Glutamatergic neuron (in vitro differentiated cells): ENCODE measurements at places on chromosomes 1 and 21.

DNA sequence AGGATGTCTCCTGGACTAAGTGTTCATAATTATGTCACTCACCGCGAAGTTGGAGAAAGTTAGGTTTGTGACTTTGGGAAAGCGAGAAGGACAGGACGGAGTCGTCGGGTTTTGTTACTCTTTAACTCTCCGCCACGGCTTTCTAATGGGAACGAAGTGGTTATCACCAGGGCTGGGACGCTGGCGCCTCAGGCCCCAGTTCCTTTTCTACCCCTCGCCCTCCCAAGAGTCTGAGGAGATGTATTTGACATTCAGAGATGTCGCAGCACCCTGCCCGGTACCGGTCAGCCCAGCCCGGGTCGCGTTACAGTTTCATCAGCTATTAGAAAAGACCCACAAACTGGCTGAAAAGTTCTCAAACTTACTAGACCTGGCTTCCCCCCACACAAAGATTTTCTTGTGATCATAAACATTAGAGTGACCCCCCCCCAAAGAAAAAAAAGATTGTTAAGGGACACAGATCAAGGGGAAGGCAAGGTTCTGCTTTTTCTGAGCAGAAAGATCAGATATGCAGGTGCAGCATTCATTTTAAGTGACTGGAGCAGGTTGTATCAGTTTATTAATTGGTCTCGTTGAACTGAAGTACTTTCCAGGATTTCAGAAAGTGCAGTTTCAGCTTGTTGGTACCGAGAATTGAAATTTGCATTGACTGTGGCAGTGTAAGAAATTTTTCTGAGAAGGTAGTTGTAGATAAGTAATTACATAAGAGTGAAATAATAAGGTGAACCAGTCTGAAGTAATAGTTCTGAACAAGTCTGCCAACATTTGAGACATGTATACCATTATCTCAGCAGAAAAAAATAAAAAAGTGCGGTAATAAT is 859 bp upstream of the ZBTB18 start:
- no peak for DNase-seq
- H3K4me1 ChIP-seq = peaks cover 5% of the 10 kb centered on the region
- peaks cover 6% of the 10 kb centered on the region for H3K27me3 ChIP-seq
- H3K4me3 ChIP-seq = no peak overlapping the region
- H3K36me3 ChIP-seq = peaks cover 11% of the 10 kb centered on the region

DNA sequence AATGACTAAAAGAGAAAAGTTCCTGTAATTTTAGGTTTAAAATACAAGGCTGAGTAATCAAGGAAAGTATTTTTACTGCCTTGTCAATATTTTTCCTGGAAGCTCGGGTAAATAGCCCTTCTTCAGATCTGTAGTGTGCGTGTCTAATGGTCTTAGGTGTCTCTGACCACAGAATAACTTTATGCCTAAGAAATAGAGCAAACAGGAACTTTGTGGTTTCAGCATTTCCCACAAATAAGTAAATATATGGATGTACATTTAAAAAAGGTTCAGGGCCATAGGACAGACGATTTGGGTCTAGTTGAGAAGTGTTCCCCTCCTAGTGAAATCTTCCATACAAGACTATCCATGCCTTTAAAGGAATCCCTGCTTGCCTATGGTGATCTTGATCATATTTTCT is 107.0 kb downstream of the ZC3H11B start:
- no peaks in the 10 kb centered on the region for H3K36me3 ChIP-seq
- no peak for DNase-seq
- no peak overlapping the region for H3K27ac ChIP-seq
- no peak overlapping the region for H3K4me3 ChIP-seq
- H3K27me3 ChIP-seq = no peaks in the 10 kb centered on the region

DNA sequence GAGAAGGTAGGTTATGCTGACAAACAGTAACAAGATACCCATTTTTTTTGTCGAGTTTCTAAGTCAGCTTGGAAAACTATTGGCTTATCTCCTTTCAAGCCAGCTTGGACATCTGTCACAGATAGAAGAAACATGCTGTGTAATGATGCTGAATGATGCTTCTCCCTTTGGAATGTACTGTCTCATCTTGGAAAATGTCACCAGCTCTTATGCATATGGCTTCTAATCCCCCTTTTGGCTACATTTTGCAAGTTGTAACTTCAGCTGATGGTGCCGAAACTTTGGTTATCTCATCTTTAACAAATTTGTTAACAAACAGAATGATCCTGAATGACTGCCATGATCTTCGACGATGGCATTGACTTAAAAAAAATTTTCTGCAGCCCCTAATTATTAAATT is 68.8 kb upstream of the ST6GALNAC3 start:
- H3K4me1 ChIP-seq = peaks cover 2% of the 10 kb centered on the region
- no peaks in the 10 kb centered on the region for H3K36me3 ChIP-seq
- DNase-seq = no peak
- H3K4me3 ChIP-seq = no peak overlapping the region

GRCh38 chr21:38679534-38679933 is 126.2 kb upstream of the ETS2 start:
- H3K36me3 ChIP-seq = no peaks in the 10 kb centered on the region
- H3K4me1 ChIP-seq = no peaks in the 10 kb centered on the region
- H3K4me3 ChIP-seq = no peak overlapping the region
- no peak for DNase-seq
- H3K27ac ChIP-seq = no peak overlapping the region
- peaks cover 9% of the 10 kb centered on the region for H3K27me3 ChIP-seq

- DNase-seq = no peak
- H3K27me3 ChIP-seq = peaks cover 2% of the 10 kb centered on the region
- H3K27ac ChIP-seq = no peak overlapping the region
- no peaks in the 10 kb centered on the region for H3K4me1 ChIP-seq
- no peak overlapping the region for H3K4me3 ChIP-seq
These were observed 16.3 kb downstream of the RPS6KC1 start for GRCh38 chr1:213067352-213067751.

- H3K27ac ChIP-seq = no peak overlapping the region
- no peaks in the 10 kb centered on the region for H3K36me3 ChIP-seq
- H3K4me1 ChIP-seq = no peaks in the 10 kb centered on the region
- H3K27me3 ChIP-seq = no peaks in the 10 kb centered on the region
- no peak overlapping the region for H3K4me3 ChIP-seq
These were observed 386.5 kb upstream of the BRINP3 start for GRCh38 chr1:190864013-190864641.

GRCh38 chr1:63669151-63669961 is 76.1 kb downstream of the PGM1 start:
- no peak overlapping the region for H3K27ac ChIP-seq
- no peak overlapping the region for H3K4me3 ChIP-seq
- peaks cover 3% of the 10 kb centered on the region for H3K36me3 ChIP-seq

- peaks cover 14% of the 10 kb centered on the region for H3K36me3 ChIP-seq
- no peak for DNase-seq
- no peaks in the 10 kb centered on the region for H3K4me1 ChIP-seq
- H3K4me3 ChIP-seq = no peak overlapping the region
These were observed 123.8 kb downstream of the BARHL2 start for GRCh38 chr1:90593312-90593711.

- H3K27me3 ChIP-seq = no peaks in the 10 kb centered on the region
- peak overlapping the region; percentile 12 for H3K27ac ChIP-seq
- H3K4me1 ChIP-seq = peaks cover 6% of the 10 kb centered on the region
- H3K4me3 ChIP-seq = no peak overlapping the region
These were observed 116.7 kb downstream of the LACTBL1 start for GRCh38 chr1:22855668-22856606.

- no peak for DNase-seq
- H3K27me3 ChIP-seq = peaks cover 2% of the 10 kb centered on the region
- H3K4me1 ChIP-seq = no peaks in the 10 kb centered on the region
These were observed 194.6 kb upstream of the LMO4 start for GRCh38 chr1:87134061-87134460.

- peaks cover 2% of the 10 kb centered on the region for H3K27me3 ChIP-seq
- peaks cover 66% of the 10 kb centered on the region for H3K4me1 ChIP-seq
- no peak overlapping the region for H3K27ac ChIP-seq
- no peaks in the 10 kb centered on the region for H3K36me3 ChIP-seq
- no peak for DNase-seq
- no peak overlapping the region for H3K4me3 ChIP-seq
These were observed 61.5 kb downstream of the SIPA1L2 start for GRCh38 chr1:232568331-232568852.

DNA sequence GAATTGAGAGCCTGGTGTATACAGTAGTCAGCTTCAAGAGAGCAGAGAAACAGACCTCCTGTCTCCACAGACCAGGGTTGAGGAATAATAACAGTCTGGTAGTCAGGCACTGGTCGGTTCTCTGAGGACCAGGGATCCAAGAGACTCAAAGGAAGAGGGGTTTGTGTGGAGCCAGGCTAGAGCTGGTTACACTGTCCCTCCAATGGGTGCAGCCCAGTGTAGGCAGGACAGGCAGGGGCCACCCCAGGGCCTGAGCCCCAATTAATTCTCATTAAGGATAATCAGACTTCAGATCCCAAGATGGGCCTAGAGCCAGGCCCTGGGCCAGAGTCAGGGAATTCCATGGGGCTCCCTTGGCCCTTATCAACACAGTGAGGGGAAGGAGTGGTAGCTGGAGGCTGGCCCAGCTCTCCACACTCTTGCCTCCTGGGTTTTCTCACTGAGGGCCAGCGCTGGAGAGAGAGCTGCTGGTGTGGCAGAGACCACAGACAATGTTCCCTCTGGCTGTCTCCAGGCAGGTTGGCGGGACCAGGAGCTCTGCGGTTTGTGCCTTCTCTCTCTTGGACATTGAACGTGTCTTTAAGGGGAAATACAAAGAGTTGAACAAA is 9.1 kb downstream of the SEMA4A start:
- H3K36me3 ChIP-seq = no peaks in the 10 kb centered on the region
- H3K4me3 ChIP-seq = no peak overlapping the region
- no peak for DNase-seq
- H3K27me3 ChIP-seq = peaks cover 6% of the 10 kb centered on the region
- no peak overlapping the region for H3K27ac ChIP-seq
- no peaks in the 10 kb centered on the region for H3K4me1 ChIP-seq

DNA sequence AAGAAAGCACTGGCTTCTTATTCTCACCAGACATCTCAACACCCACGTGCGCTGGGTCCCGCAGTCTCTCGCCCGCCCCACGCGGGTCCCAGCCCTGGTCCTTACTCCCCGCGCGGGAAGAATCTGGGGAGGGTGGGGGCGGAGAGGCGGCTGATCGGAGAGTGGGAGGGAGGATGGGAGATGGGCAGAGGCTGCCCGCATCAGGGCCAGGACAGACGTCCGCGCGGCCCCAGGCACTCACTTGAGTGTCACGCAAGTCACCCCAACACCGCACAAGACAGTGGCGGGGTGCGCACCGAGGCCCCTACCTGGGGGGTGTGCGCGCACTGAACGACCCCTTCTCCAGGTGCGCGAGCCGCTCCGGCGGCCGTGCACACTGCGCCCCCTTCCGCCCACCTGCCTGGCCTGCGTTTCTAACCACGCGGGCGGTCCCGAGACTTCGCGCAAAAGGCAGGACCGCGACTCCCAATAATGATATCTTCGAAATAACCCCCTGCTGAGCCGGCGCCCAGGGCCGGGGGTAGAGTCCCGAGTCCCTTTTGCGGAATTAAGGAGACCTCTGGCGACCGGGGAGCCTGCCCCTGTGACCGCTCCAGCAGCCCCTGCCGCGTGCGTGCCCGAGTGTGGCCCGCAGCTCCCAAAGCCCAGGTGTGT is 6.0 kb upstream of the SIM2 start:
- peaks cover 3% of the 10 kb centered on the region for H3K36me3 ChIP-seq
- DNase-seq = peak; percentile 56
- H3K27ac ChIP-seq = no peak overlapping the region
- peak overlapping the region; percentile 34 for H3K4me3 ChIP-seq
- peaks cover 39% of the 10 kb centered on the region for H3K27me3 ChIP-seq
